A549 treated with RU486 at 1 μM for 4 hours (cell line): ENCODE measurements at places on chromosomes 2 and 18. TPM values are rescaled to one million over a fixed set of nuclear protein-coding genes. Genes with fewer than 3 reads are reported as not detected.

KCNJ3 gene
- not detected in 5 replicates for total RNA-seq

CYP26B1 gene
- 11.5 to 16.3 TPM (median 14.2 TPM) in 5 replicates for total RNA-seq

LCT gene
- 0.03 to 0.07 TPM (median 0.05 TPM) in 3 of 5 replicates, not detected in the others for total RNA-seq

PROM2 gene
- total RNA-seq: 0.13 TPM in 1 of 5 replicates, not detected in the others

YWHAQ gene
- total RNA-seq: 688 to 828 TPM (median 710 TPM) in 5 replicates
